ENCODE measurements at places on chromosomes 4 and X.

DNA sequence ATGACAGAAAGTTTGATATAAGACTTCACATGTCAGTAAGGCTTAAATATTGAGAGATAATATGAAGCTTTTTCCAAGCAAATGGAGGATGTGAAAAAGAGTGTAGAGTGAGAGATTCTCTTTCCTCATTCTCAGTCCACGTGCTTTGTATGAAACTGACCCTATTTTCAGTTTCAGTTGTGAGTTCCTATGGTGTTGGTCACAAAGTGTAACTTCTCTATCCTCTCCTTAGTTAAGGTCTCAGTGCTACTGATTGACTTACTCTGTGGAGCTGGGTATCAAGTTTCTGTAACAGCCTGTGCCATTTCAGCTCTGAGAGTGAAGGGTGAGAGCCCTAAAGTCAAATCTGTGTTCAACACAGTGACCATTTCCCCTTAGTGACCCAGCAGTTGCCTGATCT lies 277.2 kb downstream of the EPHA5 start:
- DNase-seq: no peak

DNA sequence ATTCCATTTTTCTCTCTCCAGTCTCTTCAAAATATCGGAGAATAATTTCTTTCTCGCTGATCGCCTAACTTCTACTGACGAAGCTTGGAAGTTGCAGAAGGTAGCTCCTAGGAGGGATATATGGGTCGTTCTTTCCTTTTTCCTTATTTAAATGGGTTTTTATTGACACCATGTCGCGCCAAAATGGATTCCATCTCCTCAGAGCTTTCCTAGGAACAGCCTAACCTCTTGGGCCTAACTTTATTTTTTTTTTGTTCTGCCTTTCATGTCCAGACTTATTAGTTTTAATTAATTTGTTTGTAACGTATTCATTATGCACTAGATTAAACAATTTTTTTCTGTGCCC lies 359.4 kb upstream of the ZCCHC13 start:
- DNase-seq: no peak

DNA sequence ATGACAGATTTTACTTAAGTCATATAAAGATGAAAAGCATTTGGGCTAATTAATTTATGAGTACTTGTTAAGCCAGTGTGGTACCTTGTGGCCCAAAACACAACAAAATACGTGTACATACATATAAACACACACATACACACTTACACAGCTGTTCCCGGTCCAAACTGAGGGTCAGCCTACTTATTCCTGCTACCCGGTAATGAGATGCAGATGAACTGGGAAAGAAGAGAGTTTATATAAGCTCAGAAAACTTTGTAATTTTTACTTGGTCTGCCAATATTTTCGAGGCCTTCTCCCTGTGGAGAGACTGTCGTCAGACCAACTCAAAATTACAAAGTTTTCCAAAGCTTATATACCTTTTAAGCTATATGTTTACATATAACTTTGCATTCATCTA lies 25.8 kb upstream of the PBDC1 start:
- no peak for DNase-seq

DNA sequence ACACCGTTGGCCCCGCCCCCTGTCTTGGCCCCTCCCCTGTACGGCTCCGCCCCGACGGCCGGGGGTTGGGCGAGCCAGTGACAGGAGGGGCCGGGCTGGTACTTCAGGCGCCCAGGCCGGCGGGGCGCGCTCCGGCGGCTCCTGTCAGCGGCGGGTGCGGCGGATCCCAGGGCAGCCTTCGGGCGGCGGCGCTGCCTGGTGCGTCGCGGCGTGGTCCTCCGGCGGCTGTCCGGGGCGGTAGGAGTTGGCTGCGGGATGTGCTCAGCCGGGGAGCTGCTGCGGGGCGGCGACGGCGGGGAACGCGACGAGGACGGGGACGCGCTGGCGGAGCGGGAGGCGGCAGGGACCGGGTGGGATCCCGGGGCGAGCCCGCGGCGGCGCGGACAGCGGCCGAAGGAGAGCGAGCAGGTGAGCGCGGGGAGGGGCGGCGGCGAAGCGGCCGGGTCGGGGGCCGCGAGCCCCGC lies at the start of gene FAM241A:
TSS of gene FAM241A (plus strand) at position 129 of the 464 bp plus-strand sequence. CDS start at position 256, 127 bp downstream.
- DNase-seq: peak; percentile 80

DNA sequence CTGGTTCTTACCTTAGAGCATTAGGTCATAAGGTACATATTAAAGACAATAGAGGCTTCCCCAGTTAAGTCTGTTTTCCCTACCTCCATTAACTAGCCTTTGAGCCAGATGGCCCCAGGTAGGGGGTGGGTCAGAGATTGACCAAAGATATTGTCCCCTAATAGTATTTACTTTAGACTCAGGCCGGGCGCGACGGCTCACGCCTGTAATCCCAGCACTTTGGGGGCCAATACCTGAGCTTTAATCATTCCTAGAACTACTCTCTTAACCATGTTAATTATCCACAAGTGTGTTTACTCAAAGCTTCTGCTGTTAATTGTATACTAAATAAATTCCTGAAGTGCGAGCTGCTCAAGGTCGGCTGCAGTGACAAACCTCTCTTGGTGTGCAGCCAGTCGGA lies 28.0 kb upstream of the AMBN start:
- DNase-seq: no peak

GRCh38 chr4:127601029-127601428 lies 31.7 kb upstream of the INTU start:
- no peak for DNase-seq

DNA sequence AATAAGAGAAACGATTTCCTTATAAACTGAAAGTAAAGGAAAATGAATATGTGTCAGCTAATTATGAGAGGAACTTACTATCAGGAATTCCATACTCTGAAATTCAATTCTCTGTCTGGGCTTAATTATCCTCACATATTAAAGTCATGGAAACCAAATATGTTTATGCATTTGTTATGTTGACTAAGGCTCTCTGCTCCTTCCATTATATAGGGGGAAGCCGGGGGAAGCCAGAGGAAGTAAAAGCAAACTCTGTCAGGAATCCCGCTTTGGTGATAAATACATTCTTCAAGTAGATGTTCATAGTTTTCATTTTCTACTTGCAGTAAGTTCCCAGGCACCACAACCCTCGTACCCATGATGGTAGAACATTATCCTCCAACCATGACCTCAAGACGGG lies 142.8 kb upstream of the VCX2 start:
- DNase-seq: no peak

- DNase-seq: no peak
Measured at GRCh38 chrX:99887918-99888317, 522.2 kb downstream of the PCDH19 start.

GRCh38 chr4:158050942-158051341 lies 121.9 kb downstream of the GASK1B start:
- DNase-seq: no peak

DNA sequence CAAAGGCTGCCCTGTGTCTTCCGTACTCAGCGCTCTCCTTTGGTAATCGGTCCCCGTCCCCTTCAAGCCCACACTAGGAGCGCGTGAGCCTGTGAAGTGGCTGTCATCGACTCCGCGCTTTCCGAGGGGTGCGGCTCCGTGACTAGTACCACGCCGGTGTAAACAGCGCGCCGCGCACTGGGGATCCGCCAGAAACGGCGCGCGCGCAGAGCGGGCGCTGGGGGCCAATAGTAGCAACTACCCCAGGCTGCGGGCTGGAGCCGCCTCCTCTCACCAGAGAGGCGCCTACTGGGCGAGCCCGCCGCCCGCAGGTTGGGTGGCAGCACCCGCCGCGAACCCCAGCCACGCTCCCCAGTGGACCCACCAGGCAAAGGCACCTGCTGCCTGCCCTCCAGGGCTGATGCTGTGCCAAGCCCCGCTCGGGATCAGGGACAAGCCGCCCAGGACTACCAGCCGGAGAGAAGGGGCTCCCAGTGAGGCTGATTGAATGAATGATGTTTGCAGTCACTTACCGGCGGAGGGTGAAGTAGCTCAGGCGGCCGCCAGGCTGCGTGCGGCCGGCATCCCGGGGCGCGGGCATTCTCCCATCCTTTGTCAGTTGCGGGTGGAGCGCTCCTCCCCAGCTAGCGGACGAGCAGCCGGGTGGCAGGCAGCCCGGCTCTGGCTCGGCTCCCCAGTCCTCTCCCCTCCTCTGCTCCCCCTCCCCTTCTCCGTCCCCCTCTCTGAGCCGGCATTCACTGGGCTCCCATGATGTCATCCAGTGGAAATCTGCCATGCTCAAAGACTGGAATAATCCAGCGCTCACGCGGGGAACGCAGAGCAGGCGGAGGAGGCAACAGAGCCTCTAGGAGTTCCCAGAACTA lies 370.3 kb upstream of the SMIM31 start:
- no peak for DNase-seq

DNA sequence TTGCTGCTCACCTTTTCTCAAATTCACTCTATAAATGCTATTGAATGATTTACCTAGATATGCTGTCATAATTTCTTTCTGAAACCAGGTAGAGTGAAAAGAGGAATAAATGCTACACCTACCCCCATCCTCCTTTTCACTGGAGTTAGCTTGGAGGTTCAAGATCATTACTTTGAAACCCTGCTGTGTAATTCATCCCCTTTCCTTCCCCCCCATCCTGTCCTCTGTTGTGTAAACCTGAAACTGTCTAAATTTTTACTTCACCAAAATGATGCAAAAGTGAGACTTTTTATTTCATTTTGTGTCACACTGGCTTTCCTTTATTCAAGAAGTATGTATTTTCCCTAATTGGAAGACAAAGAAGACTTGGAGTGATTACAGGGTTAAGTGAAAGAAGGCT lies 5.4 kb downstream of the ZCCHC18 start:
- no peak for DNase-seq

DNA sequence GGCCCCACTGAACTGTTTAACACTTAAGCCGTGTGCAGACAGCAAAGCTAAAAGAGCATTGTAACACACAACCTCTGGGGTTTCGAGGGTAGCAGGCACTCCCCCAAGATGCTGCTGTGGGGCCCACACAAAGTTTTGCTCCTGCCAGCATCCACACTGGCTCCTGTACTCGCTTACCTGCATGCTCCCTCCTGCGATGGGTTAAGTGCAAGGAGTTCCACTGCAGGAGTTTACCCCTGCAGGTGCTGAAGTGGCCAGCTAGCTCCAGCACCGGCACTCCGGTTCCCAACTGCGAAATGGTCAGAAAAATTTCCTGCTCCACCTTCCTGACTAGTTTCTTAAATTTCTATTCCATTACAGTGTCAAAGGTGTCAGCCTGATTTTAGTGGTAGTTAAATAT lies 443.5 kb downstream of the PCDH10 start:
- DNase-seq: no peak

- DNase-seq: no peak
Measured at GRCh38 chrX:50718776-50719175, 95.2 kb downstream of the SHROOM4 start.

- no peak for DNase-seq
Measured at GRCh38 chr4:169269916-169270809, 593 bp downstream of the SH3RF1 start.

- no peak for DNase-seq
Measured at GRCh38 chrX:119688911-119689321, 4.1 kb downstream of the SEPTIN6 start.

- DNase-seq: no peak
Measured at GRCh38 chr4:154616287-154616686, 3.8 kb upstream of the FGG start.

DNA sequence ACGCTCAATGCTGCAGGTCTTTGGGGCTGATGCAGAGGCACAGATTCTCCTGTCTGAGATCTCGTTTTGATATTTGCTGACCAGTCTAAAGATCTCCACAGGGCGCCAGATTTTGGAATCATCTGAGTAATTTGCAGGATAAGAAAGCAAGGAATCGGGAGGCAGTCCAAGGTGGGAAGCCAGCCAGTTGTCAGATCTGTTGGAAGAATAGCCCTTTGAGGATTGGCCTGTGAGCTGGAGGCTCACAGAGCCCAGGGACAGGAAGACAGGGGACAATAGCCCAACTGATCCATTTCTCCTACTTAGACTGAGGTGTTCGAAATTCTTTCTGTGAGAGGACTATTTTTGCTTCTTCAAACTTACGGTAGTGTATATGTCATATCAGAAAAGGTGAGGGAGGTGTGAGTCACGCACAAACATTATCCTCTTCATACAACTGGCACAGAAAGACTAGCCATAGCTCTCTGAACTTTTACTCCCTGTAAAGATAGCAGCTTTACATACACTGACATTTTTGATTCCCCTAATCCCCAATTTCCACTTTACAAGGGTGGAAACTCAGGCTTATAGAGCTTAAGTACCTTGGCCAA lies 8.8 kb downstream of the DIPK2B start:
- DNase-seq: no peak

DNA sequence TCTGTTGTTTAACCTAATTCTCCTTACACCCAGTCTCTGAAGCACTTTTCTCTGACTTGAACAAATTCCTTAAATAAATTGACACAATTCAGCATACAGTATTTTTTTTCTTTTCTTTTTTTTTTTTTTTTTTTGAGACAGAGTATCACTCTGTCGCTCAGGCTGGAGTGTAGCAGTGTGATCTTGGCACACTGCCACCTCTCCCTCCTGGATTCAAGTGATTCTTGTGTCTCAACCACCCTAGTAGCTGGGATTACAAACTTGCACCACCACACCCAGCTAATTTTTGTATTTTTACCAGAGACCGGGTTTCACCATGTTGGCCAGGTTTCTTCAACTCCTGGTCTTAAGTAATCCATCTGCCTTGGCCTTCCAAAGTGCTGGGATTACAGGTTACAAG lies 1498.1 kb upstream of the PCDH10 start:
- DNase-seq: no peak

DNA sequence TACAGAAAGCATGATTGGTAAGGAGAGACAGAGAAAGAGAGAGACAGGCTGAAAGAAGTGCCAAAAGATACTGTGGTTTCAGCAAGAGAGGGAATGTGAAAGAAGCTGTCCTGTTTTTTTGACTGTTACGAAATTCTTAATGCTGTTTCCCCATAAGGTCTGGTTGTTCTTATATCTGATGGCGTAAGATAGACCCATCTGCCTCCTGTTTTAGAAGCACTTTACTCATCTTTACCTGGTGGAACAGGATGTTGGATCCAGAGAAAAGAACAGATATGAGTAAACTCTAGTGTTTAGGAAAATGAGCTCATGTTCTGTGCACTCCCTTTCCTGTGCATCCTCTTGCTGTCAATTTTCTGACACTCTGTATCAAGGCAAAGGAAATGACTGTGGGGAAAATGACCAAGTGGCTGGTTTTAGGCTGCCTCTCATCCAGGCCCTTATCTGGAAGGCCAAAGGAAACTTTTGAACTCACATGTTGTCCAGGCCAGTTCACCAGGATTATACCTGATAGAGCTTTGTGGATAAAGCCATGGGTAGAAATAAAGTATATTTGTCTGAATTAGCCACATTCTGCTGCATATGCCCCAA lies 311.7 kb upstream of the HTR2C start:
- no peak for DNase-seq

DNA sequence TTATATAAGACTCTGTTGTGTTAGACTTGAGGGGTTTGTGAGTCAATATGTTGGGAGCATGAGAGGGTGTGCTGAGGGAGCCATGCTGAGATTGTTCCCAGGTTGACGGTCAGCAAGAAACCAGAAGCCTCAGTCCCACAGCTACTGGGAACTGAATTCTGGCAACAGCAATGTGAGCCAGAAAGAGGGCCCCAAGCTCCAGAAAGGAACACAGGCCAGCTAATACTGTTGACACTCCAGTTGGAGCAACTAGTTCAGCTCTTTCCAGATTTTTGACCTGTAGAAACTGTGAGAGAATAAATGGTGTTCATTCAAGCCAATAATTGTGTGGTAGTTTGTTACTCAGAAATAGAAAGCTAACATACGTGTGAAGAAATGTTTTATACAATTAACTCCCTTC lies 17.1 kb downstream of the ADH1A start:
- DNase-seq: no peak

Data from T-helper 2 cell (primary cell).